A549 treated with AZD2906 at 1 μM for 4 hours (cell line): ENCODE measurements at places on chromosomes 1 and 21. TPM values are rescaled to one million over a fixed set of nuclear protein-coding genes. Genes with fewer than 3 reads are reported as not detected.

The F13B gene
- total RNA-seq, result 0.05 to 0.08 TPM (median 0.07 TPM) in 3 of 5 replicates, not detected in the others

The NT5C1A gene
- total RNA-seq, result 0.06 TPM in 1 of 5 replicates, not detected in the others

The ACAP3 gene
- 8.2 to 16.9 TPM (median 14.4 TPM) in 5 replicates for total RNA-seq

The MPZ gene
- total RNA-seq, result 0.12 to 0.36 TPM (median 0.24 TPM) in 5 replicates

The FAM167B gene
- 0.29 to 0.88 TPM (median 0.45 TPM) in 5 replicates for total RNA-seq

The UTS2 gene
- total RNA-seq, result 0.18 TPM in 1 of 5 replicates, not detected in the others
